ENCODE measurements at places on chromosomes 5 and 9.
A peak's percentile ranks its signal among the peaks of the same experiment; 100 is the strongest.

- no peak overlapping the region for H3K4me3 ChIP-seq
- DNase-seq: no peak
- H3K27me3 ChIP-seq: no peaks in the 10 kb centered on the region
- H3K27ac ChIP-seq: no peak overlapping the region
- H3K4me1 ChIP-seq: peaks cover 13% of the 10 kb centered on the region
These were observed 1406.5 kb upstream of the ACO1 start for GRCh38 chr9:30977965-30978364.

DNA sequence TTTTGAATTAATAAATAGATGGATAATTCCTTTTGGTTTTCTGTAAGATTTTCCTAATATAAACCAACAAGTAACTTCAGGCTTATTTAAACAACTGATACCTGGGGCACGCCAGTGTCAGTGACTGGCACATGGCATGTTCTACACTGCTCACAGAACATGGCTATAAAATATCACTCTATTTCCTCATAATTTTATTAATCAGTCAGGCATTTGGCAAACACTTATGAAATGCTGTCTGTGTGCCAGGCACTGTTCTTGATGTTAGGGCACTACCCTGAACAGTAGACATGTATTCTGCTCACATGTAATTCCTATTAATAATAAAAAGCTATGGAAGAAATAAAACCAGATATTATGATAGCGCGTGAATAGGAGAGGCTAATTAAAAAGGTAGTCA, 661.0 kb downstream of the DTWD2 start:
- no peaks in the 10 kb centered on the region for H3K27me3 ChIP-seq
- H3K4me1 ChIP-seq: no peaks in the 10 kb centered on the region
- DNase-seq: no peak
- no peak overlapping the region for H3K27ac ChIP-seq

- peaks cover 7% of the 10 kb centered on the region for H3K27me3 ChIP-seq
- H3K27ac ChIP-seq: peak overlapping the region; percentile 86
- DNase-seq: no peak
- H3K4me3 ChIP-seq: peak overlapping the region; percentile 64
These were observed 146.2 kb downstream of the GOLPH3 start for GRCh38 chr5:32027717-32028458.

DNA sequence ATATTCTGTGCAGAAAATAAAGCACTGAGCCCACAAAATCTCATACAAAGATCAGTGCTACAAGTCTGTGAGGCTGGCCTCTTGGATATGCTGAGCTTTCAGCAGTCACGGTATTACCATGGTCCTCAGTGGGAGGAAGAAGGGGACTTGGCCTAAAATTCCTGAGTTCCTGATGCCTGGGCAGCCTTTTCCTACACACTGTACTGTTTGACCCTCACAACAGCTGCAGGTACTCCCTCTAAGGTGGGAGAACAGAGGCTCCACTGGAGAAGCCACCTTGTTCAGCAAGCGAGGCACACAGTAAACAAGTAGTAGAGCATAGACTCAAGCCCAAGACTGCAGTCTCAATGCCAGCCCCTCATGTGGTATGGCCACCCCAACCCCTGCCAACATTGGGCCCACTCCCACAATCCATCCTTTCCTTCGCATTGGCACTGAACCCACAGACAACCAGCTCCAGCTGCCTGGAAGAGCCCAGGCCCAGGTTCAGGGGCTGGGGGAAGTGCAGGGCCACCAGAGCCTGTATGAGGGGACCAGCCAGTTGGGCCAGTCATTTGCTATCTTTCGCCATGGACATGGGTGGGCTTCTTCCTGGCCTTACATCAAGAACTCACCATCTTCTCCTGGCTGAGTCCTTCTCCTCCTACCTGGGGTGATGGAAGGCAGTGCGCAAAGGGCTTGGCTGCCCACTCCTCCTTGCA, 14.3 kb downstream of the ACSL6 start:
- no peak overlapping the region for H3K4me3 ChIP-seq
- no peak overlapping the region for H3K27ac ChIP-seq
- H3K27me3 ChIP-seq: no peaks in the 10 kb centered on the region

- H3K4me3 ChIP-seq: no peak overlapping the region
- peaks cover 11% of the 10 kb centered on the region for H3K4me1 ChIP-seq
- H3K36me3 ChIP-seq: no peaks in the 10 kb centered on the region
- no peaks in the 10 kb centered on the region for H3K27me3 ChIP-seq
These were observed 11.9 kb downstream of the RASGEF1C start for GRCh38 chr5:180197016-180197702.

DNA sequence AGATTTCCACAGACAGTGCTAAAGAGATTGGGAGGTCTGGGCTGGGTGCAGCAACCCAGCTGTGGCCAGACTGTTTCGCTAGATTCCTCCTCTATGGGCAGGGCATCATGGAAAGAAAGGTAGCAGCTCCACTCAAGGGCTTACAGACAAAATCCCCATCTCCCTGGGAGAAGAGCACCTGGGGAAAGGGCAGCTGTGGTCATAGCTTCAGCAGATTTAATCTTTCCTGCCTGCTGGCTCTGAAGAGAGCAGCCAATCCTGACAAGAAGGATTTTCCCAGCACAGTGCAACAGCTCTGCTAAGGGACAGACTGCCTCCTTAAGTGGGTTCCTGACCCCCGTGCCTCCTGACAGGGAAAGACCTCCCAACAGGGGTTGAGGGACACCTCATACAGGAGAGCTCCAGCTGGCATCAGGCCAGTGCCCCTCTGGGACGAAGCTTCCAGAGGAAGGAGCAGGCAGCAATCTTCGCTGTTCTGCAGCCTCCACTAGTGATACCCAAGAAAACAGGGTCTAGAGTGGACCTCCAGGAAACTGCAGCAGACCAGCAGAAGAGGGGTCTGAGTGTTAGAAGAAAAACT, 1379.3 kb upstream of the ACO1 start:
- no peak overlapping the region for H3K27ac ChIP-seq
- no peak overlapping the region for H3K4me3 ChIP-seq
- H3K4me1 ChIP-seq: no peaks in the 10 kb centered on the region
- DNase-seq: no peak

GRCh38 chr9:124854822-124855221, 1.6 kb downstream of the WDR38 start:
- H3K4me3 ChIP-seq: no peak overlapping the region
- H3K4me1 ChIP-seq: peaks cover 26% of the 10 kb centered on the region
- DNase-seq: no peak
- peaks cover 2% of the 10 kb centered on the region for H3K27me3 ChIP-seq
- peak overlapping the region; percentile 38 for H3K27ac ChIP-seq
- peaks cover 23% of the 10 kb centered on the region for H3K36me3 ChIP-seq

- no peak for DNase-seq
- H3K27me3 ChIP-seq: no peaks in the 10 kb centered on the region
- H3K36me3 ChIP-seq: peaks cover 12% of the 10 kb centered on the region
- H3K27ac ChIP-seq: no peak overlapping the region
- peaks cover 11% of the 10 kb centered on the region for H3K4me1 ChIP-seq
- no peak overlapping the region for H3K4me3 ChIP-seq
These were observed 237.3 kb downstream of the TMEM167A start for GRCh38 chr5:82839881-82840280.

- no peaks in the 10 kb centered on the region for H3K36me3 ChIP-seq
- H3K27me3 ChIP-seq: peaks cover 9% of the 10 kb centered on the region
- no peak for DNase-seq
- H3K4me1 ChIP-seq: peaks cover 4% of the 10 kb centered on the region
- H3K4me3 ChIP-seq: no peak overlapping the region
These were observed 57.4 kb upstream of the ECM2 start for GRCh38 chr9:92592946-92593861.

- no peaks in the 10 kb centered on the region for H3K36me3 ChIP-seq
- no peak for DNase-seq
- H3K27ac ChIP-seq: no peak overlapping the region
- H3K4me1 ChIP-seq: no peaks in the 10 kb centered on the region
- no peak overlapping the region for H3K4me3 ChIP-seq
These were observed 2.8 kb downstream of the OR1L8 start for GRCh38 chr9:122580360-122580759.

- no peak for DNase-seq
- H3K36me3 ChIP-seq: peaks cover 6% of the 10 kb centered on the region
- H3K4me1 ChIP-seq: peaks cover 7% of the 10 kb centered on the region
- H3K4me3 ChIP-seq: no peak overlapping the region
- peak overlapping the region; percentile 73 for H3K27ac ChIP-seq
- no peaks in the 10 kb centered on the region for H3K27me3 ChIP-seq
These were observed 59.6 kb downstream of the ATG10 start for GRCh38 chr5:82031220-82032119.

GRCh38 chr5:179803651-179804554, 2.8 kb downstream of the MGAT4B start:
- DNase-seq: no peak
- H3K4me3 ChIP-seq: peak overlapping the region; percentile 25
- peaks cover 6% of the 10 kb centered on the region for H3K27me3 ChIP-seq
- H3K27ac ChIP-seq: no peak overlapping the region
- H3K4me1 ChIP-seq: peaks cover 37% of the 10 kb centered on the region
- peaks cover 14% of the 10 kb centered on the region for H3K36me3 ChIP-seq

DNA sequence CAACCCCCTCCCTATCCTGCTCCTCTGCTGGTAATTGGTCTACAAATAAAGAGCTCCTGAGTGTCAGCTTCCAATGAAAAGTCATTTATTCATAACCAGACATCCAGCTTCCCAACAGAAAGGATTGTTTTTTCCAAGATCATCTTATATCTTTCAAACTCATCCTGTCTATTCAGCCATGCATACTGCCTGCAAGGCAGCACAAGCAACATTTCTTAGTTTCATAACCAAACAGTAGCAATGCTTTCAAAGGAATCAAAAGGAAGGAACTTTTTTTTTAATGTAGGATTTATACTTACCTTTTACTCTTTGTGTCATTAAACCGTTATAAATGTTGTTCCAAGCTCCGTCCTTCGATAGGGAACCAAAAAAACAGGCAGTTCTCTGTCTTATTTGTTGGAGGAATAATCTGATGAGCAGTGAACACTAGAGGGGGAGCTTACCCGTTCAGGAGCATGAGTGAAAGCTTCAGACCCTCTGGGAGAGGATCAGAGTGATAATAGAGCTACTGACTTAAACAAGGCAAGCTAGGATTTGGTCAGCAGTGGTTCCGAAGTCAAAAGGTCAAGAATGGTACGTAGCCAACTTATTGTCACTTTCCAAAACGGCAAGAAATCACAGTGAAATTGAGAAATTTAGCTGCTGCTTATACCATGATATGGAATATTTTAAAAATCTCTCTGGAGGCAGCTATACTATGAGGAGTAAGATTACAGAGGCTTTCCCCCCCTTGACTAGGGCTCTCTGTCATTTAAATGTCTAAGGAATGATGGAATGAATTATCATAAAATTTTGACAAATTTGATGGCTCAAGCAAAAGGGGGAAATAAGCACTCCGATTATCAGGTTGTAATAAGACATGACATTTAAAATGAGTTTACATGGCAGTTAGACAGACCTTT, 892.9 kb downstream of the NR2F1-AS1 start:
- peak overlapping the region; percentile 39 for H3K4me3 ChIP-seq
- H3K27me3 ChIP-seq: no peaks in the 10 kb centered on the region
- no peak for DNase-seq
- peaks cover 24% of the 10 kb centered on the region for H3K4me1 ChIP-seq

- no peak overlapping the region for H3K4me3 ChIP-seq
- H3K27me3 ChIP-seq: peaks cover 3% of the 10 kb centered on the region
- H3K36me3 ChIP-seq: no peaks in the 10 kb centered on the region
- no peak overlapping the region for H3K27ac ChIP-seq
- H3K4me1 ChIP-seq: peaks cover 30% of the 10 kb centered on the region
- no peak for DNase-seq
These were observed 175.1 kb downstream of the PCSK1 start for GRCh38 chr5:96257904-96258303.

DNA sequence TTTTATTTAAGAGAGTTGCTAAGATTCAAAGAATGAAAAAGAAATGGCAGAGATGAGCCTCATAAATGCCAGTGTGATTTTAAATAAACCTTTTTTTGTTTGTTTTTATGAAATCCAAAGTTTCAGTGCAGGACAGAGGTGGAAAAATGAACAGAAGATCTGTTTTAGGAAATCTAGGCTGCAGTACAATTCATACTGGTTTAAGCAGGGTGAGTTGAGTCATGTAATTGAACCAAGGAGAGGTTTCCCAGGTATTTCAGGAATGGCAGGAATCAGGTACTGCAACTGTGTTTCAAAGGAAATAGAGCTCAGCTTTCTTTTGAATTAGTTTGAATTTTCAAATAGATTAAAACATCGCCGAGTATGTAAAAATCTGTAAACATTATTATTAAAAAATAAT, 3.0 kb upstream of the ANKRD31 start:
- H3K27ac ChIP-seq: no peak overlapping the region
- H3K27me3 ChIP-seq: no peaks in the 10 kb centered on the region
- H3K36me3 ChIP-seq: no peaks in the 10 kb centered on the region
- H3K4me1 ChIP-seq: peaks cover 17% of the 10 kb centered on the region

GRCh38 chr5:30894811-30895210, 298.7 kb upstream of the CDH6 start:
- H3K36me3 ChIP-seq: no peaks in the 10 kb centered on the region
- H3K4me1 ChIP-seq: no peaks in the 10 kb centered on the region
- DNase-seq: no peak
- no peaks in the 10 kb centered on the region for H3K27me3 ChIP-seq
- no peak overlapping the region for H3K27ac ChIP-seq
- no peak overlapping the region for H3K4me3 ChIP-seq

DNA sequence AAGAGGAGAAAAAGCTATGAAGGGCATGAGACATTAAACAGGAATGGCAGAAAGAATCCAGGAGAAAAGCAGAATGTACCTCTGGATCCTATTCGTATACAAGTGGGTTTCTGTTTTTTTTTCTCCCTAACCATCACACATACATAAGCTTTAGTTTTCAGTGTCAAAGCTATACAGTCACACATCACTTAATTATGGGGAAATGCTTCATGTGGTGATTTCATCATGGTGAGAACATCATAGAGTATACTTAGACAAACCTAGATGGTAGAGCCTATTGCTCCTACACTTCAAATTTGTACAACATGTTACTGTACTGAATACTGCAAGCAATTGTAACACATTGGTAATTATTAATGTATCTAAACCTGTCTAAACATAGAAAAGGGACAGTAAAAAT, 290.6 kb downstream of the AOPEP start:
- H3K27me3 ChIP-seq: no peaks in the 10 kb centered on the region
- no peak overlapping the region for H3K4me3 ChIP-seq
- no peak overlapping the region for H3K27ac ChIP-seq
- DNase-seq: no peak
- peaks cover 71% of the 10 kb centered on the region for H3K36me3 ChIP-seq

GRCh38 chr5:129003232-129003631, 37.9 kb downstream of the SLC27A6 start:
- H3K4me3 ChIP-seq: no peak overlapping the region
- peaks cover 3% of the 10 kb centered on the region for H3K27me3 ChIP-seq
- DNase-seq: no peak

DNA sequence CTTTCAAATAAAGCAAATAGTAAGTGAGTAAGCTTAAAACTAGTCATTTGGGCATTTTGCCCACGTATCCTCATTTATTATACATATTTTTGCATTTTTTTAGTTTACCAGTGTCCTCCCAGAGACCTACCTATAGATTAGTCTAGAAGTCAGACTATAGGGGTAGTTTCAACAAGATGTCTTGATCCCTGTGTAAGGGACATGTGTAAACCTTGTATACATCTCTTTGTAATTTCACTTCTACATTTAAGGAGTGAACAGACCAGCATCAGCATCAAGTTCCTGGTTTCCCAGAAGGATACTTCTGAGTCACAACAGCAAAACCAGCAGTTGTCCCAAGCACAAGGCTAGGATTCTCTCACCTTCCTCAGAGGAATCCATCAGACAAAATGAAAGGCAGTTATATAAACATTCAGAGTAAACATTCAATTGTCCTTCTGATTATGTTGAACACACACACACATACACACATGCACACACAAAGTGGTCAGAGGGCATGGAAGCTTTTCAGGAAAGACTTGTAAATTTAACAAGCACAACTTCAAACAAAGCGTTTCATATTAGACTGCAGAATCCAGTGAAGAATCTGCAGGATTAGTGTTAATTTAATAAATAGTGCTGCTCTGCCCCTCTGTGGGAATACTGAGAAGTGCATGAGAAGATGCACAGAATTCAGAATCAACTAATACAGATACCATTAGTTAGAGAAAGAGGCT, 55.4 kb downstream of the HINT1 start:
- peak overlapping the region; percentile 7 for H3K27ac ChIP-seq
- DNase-seq: peak; percentile 17
- no peaks in the 10 kb centered on the region for H3K36me3 ChIP-seq
- peaks cover 11% of the 10 kb centered on the region for H3K27me3 ChIP-seq

Data from nephron progenitor cell (in vitro differentiated cells).